ENCODE measurements at places on chromosomes 11 and 22.
A peak's percentile ranks its signal among the peaks of the same experiment; 100 is the strongest.

GRCh38 chr11:41328324-41328723, 131.1 kb downstream of the LRRC4C start:
- no peak for DNase-seq

- peak; percentile 46 for DNase-seq
These were observed 18.7 kb upstream of the JHY start for GRCh38 chr11:122863704-122864326.

DNA sequence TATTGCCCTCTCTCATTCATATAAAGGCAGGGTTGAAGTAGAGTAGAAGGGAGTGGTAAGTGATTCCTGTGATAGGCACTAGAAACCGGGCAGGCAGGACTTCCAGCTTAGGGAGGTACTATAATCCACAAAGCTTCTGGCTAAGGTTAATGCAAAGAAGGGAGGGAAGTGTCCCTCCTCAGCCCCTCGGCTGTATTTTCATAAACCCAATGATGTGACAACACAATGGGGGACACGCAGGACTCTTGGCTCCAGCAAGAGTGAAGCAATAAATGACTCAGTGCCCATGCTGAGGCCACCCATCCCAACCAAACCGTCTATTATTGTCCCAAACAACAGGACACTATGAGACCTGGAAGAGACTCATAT, 90.7 kb downstream of the ETS1 start:
- no peak for DNase-seq

DNA sequence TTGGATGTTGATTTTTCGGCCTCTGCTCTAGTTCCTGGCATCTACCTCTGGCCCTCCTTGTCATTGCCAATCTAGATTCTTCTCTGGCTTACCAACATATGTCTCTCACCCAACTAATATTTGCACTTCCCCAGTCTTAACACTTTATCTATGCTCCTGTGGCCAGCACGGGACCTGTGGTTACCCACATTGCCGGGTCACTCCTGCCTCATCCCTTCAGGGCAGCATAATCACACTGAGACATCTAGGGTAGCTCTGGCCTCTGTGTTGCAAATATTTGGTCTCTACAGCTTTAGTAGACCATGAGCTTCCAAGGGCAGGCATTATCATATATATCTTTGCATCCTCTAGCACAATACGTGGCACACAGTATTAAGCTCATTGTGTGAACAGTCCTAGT, 182.0 kb upstream of the ARHGAP20 start:
- DNase-seq, result no peak

DNA sequence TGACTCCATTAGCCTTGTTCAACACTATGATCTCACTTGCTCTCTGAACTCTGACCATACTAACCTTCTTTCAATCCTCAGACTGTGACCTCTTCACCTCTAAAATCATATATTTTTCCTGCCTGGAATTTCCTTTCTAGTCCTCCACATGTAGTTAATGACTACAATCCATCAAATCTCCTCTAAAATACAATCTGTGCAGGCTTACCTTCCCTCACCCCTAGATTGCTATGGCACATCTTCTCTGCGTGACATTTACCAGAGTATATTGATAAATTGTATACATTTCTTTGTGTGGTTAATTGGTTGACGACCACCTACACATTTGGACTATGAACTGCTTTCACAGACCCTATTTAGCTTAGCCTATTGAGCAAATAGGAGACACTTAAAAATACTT, 1330.2 kb upstream of the TENM4 start:
- DNase-seq, result no peak

DNA sequence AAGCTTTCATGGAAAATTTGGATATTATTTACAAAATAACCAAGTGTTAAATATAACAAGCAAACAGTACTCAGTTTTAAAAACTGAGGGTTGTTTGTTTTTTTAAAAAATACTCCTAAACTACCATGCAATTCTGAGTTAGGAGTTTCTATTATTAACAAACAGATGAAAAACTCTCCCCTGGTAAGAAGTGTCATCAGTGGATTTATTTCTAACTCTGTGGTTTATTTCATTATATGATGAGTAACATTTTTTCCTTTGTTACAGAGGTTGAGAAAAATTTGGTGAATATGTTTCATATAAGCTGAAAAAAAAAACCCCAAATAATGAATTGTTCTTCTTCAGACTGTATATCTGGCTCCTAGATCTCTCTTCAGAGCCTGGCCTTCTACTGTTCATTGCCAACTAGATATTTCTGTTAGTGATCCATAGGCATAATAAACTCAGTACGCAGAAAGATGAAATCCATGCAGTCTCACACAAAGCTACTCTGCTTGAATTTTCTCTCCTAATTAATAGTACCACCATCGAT, 29.4 kb upstream of the PDE3B start:
- no peak for DNase-seq

DNA sequence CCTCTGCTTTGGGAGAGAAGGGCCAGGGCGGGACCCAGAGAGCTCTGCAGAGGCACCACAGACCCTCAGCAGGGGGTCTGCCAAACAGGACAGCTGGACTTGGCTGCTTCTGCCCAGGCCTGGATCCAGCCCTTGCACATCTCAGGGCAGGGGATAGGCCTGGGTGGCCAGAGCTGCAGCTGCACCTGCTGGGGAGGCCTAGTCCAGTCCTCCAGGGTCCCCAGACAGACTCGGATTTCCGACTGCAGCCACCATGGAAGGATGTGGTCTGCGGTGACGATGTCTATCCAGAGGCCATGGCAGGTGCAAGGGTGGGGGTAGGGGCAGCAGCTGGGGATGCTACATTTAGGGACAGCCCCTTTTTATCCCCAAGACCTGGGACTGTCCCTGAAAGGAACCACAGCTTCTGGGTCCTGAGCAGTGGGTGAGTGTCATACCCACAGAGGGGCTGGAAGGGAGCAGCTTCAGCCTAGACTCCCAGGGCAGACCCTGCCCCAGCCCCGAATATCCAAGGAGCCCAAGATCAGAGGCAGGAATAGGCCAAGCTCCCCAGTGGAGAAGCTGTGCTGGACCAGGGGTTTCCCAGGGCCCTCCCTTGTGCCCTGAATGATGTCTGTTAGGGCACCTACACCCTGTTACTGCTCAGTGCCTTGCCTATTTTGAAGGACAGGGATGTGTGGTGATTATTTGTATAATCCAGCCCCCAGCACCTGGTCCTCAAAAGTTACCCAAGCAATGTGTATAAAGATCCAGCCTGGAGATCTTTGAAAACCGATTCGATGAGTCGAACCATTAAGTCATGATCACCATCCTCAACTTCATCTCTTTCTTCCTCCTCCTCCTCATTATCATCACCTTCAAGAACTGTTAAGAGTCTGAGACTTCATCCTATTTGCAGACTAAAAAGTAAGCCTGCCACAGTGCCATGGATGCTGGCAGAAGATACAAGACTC, 2.5 kb upstream of the IGLL5 start:
- DNase-seq, result no peak

DNA sequence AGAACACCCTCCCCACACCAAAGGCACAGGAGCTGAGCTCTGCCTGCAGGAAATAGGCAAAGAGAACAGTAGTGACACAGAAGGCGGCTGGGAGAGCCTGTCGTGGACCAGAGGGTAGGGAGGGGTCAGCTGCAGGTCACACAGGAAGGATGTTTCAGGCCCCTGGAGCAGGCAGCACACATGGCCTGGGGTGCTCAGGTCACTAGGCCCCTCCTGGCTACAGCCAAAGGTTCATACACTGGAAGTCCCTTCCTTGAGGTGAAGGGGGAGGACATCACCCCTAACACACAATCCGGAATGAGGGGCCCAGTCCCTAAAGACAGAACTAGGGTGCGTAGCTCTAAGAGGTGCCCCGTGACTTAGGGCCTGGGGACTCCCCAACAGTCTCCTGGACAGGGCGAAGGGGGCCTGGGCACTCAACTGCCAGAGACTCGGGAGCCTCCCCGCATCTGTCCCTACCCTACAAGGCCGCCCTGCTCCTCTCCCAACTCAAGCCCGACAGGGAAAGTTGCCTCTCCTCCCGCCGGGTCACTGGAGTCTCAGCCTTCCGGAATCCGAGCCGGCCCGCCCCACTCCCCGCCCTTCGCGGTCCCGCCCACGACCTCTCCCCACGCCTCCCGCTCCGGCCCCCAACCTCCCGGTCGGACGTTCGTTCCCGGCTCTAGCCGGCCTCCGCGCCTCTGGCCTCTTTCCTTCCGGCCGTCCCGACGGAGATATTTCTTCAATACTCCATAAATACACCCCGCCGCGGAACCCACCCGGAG, at the start of gene CYB5R2:
CYB5R2 (minus strand) TSS at position 541 of the 764 bp plus-strand sequence. CDS start 675 bp downstream, outside the sequence.
- peak; percentile 51 for DNase-seq

DNA sequence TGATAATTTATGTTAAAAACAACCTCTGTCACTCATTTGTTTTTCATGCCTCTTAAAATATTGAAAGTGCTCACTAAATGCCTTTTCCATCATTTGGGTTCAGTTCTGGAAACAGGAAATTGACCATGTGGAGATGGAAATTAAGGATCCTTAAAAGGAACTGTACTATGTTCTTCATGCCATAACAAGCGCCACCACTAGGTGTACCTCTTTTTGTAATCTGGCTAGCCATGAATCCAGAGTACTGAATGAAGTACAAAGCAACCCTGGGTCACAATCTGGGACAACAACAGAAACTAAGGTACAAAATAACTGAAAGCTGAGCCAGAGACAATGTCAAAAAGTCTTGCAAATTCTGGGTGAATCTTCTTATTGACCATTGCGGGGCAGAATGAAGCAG, 559.1 kb downstream of the FAM181B start:
- DNase-seq, result no peak

- DNase-seq, result no peak
These were observed 48.1 kb upstream of the ALKBH3 start for GRCh38 chr11:43832536-43832935.

DNA sequence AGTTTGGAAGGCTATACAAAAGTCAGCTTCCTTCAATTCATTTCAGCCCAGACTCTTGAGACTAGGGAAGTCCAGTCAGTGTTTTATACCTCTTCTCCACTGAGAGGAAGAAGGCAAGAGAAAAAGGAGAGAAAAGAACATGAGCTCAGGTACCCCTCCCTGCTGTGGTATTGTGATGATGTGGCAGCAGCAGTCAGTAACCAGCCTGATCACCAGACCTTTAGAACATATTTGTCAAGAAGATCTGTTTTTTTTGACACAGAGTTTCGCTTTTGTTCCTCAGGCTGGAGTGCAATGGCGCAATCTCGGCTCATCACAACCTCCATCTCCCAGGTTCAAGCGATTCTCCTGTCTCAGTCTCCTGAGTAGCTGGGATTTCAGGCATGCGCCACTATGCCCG, 21.2 kb upstream of the RPS13 start:
- DNase-seq, result no peak

GRCh38 chr11:71429701-71430100, 18.5 kb downstream of the DHCR7 start:
- DNase-seq, result no peak

DNA sequence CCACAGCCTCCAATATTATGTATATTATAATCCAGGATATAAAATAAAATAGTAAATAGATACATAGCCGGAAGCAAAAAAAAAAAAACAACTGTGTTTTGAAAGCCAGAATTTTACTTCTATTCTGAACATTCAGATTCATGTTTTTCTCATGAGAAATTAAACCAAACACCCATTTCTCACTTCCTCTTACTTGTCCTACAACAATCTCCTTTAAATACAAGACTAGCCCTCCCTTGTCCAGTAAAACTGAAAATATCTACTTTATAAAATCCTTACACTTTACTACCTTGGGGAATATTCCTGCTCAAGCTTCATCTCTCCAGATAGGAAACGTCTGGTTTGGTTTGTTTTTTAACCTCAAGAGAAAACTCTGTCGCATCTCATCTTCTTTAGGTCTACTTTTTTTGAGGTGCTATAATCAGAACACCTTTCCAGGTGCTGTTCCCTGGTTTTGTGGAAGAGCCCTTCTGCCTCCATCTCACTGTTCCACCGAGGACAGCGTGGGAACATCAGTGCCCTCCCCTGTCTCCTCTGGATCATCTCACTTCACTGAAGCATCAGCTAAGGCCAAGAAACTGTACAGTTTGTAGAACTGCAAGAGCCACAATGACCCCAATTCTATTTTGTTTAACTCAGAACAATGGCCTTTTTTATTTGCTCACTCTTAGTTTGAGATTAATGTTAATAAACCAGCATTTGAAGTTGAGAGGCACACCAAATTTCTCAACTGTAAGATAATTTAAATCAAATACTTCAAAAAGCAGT, 82.0 kb upstream of the ARHGAP32 start:
- DNase-seq, result no peak

DNA sequence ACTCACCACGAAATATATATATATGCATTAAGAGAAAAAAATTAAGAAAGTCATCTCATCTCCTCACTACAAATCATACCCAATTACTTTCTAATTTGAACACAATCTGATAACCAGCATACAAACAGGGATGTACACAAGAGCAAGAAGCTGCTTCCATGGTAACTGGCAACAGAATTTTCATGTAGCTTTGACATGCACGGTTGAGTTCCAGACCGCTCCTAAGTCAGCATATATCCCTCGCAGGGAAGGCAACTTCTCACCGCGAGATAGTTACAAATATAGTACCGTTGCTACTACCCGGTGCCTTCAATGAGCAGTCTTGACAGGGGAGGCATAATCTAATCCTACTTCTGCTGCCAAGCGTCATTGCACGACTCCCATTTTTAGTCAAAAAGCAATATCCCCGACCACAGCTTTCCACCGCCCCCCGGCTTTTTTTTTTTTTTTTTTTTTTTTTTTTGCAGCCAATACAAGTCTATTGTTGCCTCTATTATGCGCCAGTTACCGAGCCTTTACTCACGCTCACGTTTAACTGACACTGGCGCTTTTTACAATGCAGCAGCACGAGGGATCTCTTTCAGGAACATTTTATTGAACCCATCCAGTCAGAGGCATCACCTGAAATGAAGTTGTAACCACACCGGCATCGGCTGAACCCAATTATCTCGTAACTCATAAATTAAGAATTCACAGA, 2.2 kb downstream of the CADM1 start:
- DNase-seq, result no peak

DNA sequence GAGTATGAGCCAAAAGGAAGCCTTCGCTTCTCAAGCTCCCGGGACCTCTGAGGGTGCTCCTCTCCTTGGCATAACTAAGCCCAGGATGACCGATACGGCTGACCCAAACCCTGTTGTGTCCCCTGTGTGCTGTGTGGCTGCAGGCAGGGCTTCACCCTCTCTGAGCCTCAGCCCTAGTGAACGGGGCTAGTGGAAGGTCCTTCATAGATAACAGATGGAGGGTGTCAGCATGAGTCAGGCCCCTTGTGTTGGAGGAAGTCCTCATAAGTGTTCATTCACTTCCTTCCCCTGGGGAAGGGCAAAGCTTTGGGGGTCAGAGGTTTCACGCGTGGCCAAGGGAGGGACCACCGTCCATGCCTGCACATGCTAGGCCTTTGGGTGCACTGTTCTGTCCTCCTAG, 21.5 kb downstream of the SHISAL1 start:
- no peak for DNase-seq

GRCh38 chr11:130476922-130477491, 28.6 kb downstream of the ADAMTS15 start:
- no peak for DNase-seq

- no peak for DNase-seq
These were observed 40.6 kb downstream of the BARX2 start for GRCh38 chr11:129416080-129416820.

- DNase-seq, result peak; percentile 21
These were observed 767 bp downstream of the SLC43A1 start for GRCh38 chr11:57514538-57515331.

Data from AG10803 (cell line).